Kidney epithelial cell (primary cell): ENCODE measurements at places on chromosomes 2 and 18.

- DNase-seq = no peak
Observed at GRCh38 chr2:162795312-162795711, 43.3 kb downstream of the KCNH7 start.

- DNase-seq = no peak
Observed at GRCh38 chr2:189659734-189660133, 1.5 kb upstream of the ASNSD1 start.

- DNase-seq = no peak
Observed at GRCh38 chr2:98985905-98986666, 50.1 kb upstream of the CRACDL start.

- DNase-seq = no peak
Observed at GRCh38 chr2:177098001-177098613, 114.5 kb upstream of the HNRNPA3 start.

GRCh38 chr2:105406221-105406620 lies 7.4 kb upstream of the FHL2 start:
- no peak for DNase-seq

GRCh38 chr2:12619975-12620374 lies 96.8 kb upstream of the TRIB2 start:
- DNase-seq = peak; percentile 79

GRCh38 chr18:3027370-3027891 lies 14.5 kb upstream of the LPIN2 start:
- DNase-seq = no peak

- no peak for DNase-seq
Observed at GRCh38 chr2:43217228-43218154, 8.9 kb downstream of the ZFP36L2 start.

DNA sequence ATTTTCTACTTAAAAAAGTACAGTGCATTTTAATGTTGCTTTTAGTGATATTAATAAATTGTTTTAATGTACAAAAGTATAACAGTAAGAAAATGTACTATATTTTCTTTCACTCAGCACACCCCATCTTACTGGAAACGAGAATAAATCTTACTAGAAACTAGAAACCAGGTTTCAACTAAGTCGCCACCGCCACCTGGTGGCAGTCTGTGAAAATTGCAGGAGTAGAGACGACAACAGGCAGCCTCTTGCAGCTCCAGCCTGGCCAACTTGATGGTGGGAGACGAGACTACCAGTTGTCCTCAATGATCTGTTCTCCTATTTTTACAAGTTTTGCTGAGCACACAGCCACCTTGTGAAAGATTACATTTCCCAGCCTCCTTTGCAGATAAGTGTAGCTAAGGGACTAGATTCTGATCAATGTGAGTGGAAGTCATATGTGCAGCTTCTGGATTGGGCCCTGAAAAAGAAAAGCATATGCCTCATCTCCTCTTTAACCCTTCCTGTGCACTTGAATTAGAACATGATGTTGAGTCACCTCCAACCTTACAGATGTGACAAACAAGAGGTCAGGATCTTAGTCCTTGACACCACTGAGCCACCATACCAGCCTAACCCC lies 8.7 kb downstream of the OTOF start:
- DNase-seq = peak; percentile 21

GRCh38 chr2:8652774-8653426 lies 29.0 kb upstream of the ID2 start:
- no peak for DNase-seq

GRCh38 chr2:39661826-39662225 lies 3.9 kb upstream of the TMEM178A start:
- DNase-seq = no peak

GRCh38 chr2:128270672-128271596 lies 47.7 kb downstream of the HS6ST1 start:
- no peak for DNase-seq

DNA sequence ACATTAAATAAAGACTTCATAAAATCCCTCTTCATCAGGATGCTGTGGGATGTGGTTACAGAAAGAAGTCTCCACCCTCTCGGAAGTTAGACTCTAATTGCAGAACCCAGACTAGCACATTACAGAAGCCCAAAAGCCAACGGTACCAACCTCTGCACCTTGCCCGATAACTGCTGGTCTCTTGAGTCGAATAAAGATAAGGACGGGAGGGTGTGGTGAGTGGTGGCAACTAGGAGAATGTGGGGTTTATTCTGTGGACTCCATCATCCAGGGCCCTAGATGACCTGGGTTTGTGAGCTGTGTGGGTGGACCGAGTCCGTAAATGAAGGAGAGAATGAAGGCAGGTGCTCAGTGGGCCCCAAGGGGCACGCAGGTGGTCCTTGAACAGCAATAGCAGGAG lies 462.8 kb upstream of the ID2 start:
- no peak for DNase-seq

DNA sequence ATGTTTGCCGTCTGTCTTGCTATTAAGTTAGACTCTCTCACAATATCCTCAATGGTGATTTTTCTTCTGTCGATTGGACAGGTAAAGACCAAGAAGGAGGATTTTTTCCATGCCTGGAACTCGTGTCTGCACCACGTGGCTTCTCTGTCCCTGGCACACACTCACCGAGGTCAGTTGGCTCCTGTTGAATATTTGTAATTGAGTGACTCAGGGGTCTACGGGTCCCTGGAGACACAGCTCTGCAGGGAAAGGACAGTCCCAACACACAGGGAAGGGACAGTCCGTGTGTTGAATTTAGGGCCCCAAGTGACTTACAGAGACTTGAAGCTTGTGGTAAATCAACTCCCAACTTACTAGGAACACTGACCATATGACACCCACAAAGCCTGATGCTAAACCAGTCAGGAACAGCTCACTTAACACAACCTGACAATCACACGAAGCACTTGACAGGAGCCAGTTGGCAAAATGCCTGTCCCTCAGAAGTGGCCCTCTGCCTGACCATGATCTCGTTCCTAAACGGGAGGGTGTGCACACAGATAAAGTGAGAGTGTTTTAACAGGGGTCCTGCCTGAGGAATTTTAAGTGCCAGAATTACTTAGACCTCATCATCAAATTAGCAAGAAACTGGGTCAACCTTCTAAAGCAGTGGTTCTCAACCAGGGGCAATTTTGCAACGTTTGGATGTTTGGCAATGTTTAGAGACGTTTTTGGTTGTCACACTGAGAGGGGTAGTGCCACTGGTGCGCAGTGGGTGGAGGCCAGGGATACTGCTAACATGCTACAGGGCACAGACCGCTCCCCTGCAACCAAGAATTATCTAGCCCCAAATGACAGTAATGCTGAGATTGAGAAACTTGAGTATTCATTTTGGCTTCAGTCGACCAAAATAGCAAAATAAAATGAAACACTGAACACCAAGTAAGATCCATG lies 88.9 kb upstream of the BCL2L11 start:
- no peak for DNase-seq

DNA sequence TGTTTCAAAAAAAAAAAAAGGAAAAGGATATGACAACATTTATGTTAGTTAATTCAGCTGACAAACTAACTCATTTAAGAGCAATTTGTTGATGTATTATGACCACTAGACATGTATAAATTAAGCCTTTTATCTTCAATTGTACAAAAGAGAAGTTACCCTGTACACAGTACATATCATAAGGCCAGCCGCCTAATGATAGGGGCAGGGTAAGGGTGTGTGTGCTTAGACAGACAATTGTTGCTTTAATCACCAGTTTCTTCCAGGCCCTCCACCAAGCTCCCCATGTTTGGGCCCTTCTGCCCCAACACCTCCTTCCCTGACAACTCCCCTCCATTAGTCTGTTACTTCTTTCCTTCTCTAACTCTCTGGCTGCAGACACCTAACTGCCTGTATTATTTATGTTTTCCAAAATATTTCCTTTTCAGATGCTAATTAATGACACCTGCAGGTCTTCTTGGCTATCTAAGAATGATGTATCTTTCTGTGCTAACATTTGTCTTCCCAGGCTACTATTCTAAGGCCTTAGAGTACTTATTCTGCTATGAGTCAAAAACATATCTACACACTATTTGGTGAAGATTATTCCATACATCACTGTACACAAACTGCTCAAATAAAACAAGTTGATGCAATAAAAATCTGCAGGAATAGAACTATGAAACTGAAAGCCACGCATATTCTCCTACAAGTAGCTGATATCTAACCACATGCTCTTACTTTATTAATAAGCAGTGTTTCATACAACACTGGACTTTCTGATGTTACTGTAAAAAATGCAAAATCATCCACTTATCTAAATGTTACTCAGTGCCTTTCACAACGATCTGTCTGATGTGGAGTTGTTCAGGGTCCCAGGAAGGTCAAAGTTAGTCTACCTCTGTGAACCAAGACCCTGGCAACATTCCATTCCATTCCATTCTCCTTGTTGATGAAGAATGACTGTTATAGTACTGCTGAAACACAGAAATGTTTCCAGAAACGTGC lies 26.4 kb downstream of the TMEM131 start:
- DNase-seq = no peak

DNA sequence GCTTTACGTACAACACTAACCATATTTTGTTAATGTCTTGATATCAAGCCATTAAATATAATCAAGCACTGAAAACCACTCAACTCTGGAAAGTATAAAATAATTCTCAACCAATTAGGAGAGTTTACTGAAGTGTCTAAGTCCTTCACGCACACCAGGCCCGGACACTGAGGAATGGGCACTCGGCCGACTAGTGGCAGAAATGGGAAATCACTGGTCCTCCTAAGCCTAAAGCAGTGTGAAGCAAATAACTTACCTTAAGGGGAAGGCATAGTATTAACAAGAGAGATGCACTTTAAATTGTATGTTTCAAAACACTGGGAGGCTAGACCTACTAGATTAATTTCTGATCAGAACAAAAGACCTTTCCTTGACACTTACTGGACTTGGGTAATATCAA lies 45.7 kb downstream of the FAM210A start:
- no peak for DNase-seq

DNA sequence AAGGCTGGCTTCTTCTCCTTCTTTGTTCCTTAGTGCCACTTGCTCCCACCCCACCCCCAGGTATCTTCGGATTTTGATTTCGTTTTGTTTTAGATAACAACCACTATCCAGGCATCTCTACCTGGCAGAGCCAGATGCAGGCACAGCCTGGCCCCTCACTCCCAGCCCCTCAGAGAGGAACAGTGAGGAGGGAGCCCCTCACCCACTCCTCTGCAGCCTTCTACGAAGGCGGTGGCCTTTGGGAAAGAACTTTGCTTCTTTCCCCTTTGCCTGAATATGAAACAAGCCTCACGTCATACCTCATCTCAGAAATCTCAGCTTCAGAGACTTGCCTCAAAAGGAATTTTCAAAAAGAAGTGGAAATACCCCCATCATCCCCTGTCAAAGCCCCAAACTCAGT lies 6.3 kb upstream of the CYP26B1 start:
- DNase-seq = no peak

- peak; percentile 29 for DNase-seq
Observed at GRCh38 chr2:182715121-182715891, 751 bp upstream of the DNAJC10 start.

DNA sequence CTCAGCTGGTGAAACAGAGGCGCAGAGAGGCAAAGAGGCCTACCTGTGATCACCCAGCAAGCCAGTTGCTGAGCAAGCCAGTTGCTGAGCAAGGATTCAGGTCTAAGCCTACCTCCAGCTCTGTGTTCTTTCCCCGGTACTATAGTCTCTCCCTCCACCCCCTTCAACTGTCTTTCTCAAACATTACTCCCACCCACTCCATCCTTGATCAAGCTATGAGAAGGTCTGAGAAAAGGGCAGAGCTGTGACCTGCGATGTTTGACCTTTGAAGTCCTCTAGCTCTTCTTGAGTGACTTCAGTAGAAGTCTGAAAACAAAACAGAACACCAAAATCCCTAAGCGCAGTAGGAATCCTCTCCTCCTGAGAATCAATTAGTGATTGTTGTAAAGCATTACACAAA lies 665.2 kb upstream of the ID2 start:
- no peak for DNase-seq

GRCh38 chr2:140504601-140505000 lies 1626.2 kb downstream of the LRP1B start:
- no peak for DNase-seq

DNA sequence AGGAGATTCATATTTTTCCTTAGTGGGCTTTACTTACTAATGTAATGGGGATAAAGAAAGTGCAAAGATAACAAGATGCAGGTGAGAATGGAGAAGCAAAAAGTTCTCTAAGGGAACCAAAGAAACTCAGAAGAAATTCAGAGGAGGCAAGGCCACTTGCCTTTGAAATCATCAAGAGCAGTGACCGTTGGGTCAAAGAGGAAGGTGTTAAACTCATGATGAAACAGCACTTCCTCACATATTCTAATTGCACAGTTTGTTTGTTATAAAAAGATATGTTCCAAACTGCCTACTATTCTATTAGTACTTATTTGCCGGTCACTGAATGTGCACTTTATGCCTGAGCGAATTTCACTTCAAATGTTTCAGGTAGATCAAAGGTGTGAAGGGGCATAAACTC lies 975.1 kb downstream of the BCL11A start:
- DNase-seq = no peak

DNA sequence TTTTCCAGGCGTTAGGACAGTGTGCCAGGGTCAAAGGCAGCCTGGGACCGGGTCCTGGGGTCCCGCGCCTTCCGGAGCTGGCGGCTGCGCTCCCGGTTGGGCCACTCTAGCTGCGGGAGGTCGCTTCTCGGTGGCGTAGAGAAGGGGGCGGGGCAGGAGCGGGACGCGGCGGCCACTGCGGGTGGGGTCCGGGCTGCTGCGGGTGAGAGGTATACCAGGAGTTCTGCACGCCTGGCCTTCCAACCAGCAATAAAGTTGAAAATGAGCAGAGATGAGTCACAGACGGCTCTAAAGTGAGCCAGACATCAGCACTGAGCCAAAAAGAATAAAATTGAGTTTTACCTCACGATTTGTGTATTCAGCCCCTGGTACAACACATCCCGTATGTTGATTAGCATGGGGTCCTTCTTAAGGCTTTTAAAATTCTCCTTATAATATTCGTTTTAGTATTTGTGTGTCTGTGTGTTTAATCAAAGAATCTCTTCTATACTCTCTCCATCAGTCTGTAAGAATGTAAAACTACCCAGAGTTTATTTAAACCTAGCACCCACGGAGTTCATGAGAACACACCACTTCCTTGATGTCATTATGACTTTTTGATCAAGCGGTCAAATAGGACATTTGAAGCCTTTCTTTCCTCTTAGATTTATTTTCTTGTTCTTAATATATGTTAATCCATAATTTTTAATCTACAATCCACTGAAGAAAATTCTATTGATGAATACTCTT lies at the start of gene C1GALT1C1L:
Gene C1GALT1C1L (minus strand): TSS at position 108 of the 729 bp plus-strand sequence. CDS start 107 bp downstream, at position 1.
- DNase-seq = peak; percentile 29

DNA sequence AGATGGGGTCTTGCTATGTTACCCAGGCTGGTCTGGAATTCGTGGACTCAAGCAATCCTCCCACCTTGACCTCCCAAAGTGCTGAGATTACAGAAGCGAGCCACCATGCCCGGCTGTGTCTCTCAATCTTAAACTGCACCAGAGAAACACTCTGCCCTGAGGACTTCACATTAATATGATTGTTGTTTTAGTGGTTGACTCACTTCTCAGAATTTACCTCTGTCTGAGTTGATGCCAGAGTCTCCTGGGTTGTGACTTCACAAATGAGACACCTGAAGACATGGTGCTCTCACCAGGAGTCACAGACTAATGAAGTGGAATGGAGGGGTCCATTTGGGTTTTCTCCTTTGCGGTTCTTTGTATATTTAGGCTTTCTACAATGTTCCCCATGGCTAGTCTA lies 61.0 kb upstream of the TGIF1 start:
- no peak for DNase-seq
